Inflammatory macrophage treated with lipopolysaccharide for 1 hour (primary cell): ENCODE measurements at places on chromosomes 7 and 10.
A peak's percentile ranks its signal among the peaks of the same experiment; 100 is the strongest.

- DNase-seq: peak; percentile 76
Observed at GRCh38 chr7:38374507-38374906, 101.1 kb upstream of the TARP start.

GRCh38 chr10:85614981-85615380 lies 751.6 kb downstream of the GRID1 start:
- no peak for DNase-seq

DNA sequence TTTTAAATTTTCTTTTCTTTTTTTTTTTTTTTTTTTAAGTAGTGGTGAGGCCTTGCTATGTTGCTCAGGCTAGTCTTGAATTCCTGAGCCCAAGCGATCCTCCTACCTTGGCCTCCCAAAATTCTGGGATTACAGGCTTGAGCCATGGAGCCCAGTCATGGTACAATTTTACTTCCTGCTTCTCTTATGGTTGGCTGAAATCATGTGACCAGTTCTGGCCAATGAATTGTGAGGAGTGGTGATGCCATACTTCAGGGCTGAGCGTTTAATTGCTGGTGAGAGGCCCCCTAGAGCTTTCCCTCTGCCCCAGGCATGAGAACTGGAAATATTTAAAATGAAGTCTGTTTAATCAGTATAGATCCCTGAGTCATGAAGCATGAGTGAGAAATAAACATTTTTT lies 22.2 kb upstream of the BAIAP2L1 start:
- DNase-seq: peak; percentile 21

DNA sequence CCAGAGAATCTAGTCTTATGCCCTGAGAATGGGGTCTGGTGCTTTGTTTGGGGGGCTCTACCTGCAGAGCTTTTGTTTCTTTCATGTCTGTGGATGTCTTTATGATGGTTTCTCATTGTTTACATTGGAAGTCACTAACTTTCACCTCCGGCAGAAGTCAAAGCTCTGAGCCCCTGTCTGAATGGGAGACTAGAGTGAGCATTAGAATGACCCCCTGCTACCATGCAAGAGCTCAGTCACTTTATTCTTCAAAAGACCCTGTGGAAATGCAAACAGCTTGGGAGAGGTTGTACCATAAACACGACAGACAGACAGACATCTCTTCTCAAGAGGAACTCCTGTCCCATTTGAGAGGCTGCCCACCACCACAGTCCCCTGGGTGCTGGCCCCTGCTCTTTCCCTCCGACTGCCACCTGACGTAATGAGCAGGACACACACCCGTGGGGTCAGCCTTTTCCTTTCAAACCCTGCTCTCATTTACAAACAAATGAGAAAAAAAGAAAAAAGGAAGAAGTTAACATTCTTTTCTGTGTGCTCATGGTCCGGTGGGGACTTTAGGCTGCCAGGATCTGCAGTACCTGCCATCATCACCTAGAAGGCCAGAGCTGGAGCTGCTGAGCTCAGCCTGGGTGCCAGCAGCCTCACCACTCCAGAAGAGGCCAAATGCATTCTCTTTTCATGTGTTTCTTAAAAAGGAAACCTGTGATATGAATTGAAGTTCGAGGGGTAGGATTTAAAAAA lies 91.6 kb downstream of the FZD1 start:
- DNase-seq: no peak

DNA sequence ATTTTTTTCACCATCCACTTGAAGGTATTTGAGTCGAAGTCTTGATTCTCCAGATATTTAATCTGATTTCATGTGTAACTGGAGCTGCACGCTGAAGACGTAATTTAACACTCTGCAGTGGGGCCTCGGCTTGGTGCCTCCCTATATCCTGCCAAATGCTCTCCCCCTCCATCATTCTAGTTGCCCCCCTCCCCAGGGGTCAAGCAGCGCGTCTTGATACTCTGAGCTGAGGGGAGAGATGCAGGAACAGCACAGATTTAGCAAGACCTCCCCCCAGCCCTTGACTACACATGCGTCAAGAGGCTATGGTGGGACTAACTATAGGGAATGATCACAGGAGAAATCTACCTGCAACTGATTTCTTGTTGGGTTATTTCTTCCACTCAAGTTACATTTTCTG lies 85.8 kb downstream of the PRPF18 start:
- no peak for DNase-seq

- no peak for DNase-seq
Observed at GRCh38 chr7:45874408-45875131, 1.7 kb upstream of the CCDC201 start.

- DNase-seq: no peak
Observed at GRCh38 chr10:1573334-1573969, 163.9 kb downstream of the ADARB2 start.

- DNase-seq: no peak
Observed at GRCh38 chr7:122306320-122307227, 2.0 kb upstream of the FEZF1 start.

DNA sequence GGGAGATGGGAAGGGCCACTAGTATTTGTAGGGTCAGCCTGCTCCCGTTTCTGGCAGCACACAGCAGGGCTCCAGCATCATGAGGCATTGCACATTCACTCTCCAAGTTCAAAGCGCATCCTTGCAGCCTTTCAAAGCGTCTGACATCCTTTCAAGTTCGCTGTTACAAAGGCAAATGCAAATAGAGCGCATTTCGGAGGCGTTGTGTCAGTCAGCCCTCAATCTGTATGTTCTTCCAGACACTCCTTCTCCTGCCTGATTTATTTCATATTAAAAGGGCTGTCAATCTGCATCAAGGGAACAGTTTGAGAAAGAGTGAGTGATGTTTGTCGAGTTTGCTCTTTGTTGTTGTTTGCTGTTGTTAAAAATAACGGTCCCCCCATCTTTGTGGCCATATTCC lies 188.5 kb downstream of the SNX10 start:
- no peak for DNase-seq

DNA sequence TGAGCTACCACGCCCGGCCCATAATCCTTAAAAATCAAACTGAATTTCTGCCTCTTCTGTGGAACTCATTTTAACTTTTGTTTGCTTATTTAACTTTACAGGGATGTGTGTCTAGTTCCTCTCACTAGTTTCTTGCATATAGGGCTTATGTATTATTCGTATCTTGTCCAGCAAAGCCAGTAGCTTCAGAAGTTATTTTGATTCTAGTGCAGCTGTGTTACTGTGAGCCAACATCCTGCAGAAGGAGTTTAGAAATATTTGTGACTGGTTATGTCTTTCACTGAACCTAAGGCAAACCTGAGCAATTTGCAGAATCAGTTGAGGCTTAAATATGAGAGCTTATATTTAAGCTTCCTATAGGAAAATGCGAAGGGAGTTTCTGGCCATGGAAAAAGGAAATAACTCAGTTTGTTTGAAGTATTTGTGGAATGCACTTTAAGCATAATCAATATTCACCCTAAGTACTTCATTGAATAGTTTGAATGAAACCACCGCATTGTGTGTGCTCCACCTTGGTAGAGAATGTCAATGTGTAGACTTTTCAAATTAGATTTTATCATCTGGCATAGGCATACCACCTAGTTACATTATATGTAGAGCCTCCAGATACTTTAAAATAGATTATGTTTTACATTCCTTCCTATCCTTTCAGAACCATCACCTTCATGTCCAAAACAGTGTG lies 90.8 kb downstream of the MCU start:
- DNase-seq: no peak

GRCh38 chr7:30148951-30149459 lies 14.2 kb downstream of the MTURN start:
- peak; percentile 23 for DNase-seq

DNA sequence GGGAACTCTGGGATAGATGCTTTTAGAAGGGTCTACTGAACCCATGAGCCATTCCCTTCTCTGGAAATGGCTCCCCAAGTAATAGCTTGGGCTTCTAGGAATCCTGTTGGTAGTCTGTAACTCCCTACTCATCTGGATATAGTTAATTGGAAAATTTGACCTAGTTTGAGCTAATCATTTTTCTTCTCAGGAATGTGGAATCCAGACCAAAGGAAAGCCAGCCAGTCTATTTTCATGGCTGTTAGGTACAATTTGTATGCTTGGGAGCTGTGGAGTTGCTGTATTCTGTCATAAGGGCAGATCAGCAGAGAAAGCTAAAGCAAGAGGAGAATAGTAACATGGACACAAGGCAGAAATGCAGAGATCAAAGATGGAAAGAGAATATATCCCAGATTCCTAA lies 71.6 kb upstream of the C1GALT1 start:
- no peak for DNase-seq

DNA sequence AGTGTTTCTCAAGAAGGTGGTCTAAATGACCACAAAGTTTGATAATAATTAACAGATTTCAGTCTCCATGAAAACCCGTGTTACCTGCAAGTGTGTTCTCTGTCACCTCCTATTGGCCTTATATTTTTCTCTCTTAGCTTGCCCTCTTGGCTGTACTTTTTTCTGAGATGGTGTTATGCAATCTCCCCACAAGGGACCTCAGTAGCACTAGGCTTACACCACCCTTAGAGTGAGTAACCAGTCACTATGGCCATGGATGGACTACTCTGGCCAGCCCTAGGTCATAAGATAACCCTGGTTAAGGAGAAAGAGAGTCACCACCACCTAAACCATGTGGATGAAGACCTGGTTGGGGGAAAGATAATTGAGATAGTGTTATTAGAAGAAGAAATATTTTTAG lies 76.8 kb downstream of the NPSR1 start:
- DNase-seq: no peak

- no peak for DNase-seq
Observed at GRCh38 chr10:130933008-130933390, 378.5 kb downstream of the TCERG1L start.

DNA sequence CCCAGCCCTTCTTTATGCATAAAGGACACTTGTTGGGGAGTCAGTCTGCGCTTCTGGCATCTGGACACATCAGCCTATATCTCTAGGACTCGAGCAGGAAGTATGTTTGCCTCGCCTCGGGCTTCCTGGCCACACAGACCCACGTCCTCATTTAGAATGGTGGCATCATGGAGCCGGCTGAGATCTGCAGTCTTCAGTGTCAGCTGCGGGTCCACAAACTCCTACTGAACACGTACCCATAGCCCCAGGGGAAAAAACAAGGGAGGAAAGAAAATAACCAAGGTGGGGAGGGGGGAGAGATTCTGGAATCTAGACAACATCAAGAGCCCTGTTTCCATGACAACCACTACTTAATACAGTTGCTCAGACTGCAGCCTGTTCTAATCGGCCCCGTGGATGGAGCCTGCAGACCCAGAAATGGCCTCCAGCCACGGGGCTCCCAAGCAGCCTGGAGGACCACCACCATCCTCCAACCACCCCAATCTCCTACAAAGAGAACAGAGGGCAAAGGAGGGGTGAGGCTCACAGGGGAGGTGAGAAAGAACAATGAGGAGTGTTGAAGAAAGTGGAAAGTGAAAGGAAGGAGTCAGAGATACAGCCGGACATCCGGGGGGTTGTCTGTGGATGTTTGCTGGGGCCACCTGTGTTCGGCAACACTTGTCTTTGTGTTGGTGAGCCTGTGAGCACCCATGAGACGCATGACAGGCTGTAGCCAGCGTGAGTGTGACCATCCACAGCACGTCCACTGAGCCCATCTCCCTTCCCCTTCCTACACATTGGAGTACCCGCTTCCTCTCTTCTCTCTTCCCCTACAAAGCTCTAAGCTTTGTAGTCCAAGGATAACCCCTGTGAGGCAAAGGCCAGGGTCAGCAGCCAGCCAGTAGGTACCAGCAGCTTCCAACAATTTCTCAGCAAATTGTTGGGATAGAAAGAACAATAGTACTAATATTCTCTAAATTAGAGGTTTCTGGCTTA lies 141.0 kb downstream of the PLXNA4 start:
- no peak for DNase-seq

GRCh38 chr7:114941692-114942091 lies 19.8 kb downstream of the MDFIC start:
- no peak for DNase-seq

DNA sequence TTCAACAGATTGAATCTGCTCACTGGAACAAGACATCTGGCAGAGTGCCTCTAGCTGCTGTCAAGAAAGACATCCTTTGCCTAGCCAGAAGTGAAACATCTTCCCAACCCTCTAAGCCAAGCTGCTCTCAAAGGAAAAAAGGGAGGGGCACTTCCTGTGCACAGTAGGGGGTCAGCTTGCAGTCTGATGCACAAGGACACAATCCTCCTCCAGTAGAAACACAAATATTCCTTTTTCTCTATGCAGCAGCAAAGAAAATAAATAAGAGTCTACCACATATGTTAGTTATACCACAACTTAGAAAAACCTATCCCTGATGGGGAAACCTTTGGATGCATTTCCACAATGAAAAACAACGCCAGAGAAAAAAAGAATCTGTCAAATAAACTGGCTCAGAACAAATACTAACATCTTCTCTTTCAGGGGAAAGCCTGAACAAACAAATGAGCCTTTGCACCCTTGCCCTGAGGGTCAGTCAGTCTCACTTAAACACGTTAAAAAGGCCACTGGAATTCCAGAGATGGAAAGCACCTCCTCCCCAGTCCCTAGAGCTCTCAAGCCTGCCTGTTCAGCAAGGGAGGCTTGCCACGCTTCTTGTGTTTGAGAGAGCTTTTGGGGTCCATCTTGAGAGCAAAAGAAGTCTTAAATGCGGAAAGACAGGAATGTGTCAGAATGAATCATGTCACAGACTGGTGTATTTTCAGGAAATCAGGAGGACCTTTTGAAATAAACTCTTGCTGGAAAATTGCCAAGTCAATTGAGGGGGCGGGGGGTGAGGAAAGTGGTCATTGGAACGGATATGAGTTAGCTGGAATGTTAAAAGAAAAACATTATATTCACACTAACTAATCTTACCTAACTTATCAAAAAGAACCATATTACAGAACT lies 7.5 kb downstream of the LAMB1 start:
- DNase-seq: no peak

GRCh38 chr7:120714945-120715344 lies 143.0 kb downstream of the TSPAN12 start:
- DNase-seq: no peak

GRCh38 chr10:13347043-13347499 lies 1.0 kb downstream of the SEPHS1 start:
- peak; percentile 14 for DNase-seq

- DNase-seq: no peak
Observed at GRCh38 chr7:150738591-150739001, 1.4 kb downstream of the GIMAP5 start.

GRCh38 chr7:111516612-111517011 lies 45.7 kb downstream of the IMMP2L start:
- DNase-seq: no peak

DNA sequence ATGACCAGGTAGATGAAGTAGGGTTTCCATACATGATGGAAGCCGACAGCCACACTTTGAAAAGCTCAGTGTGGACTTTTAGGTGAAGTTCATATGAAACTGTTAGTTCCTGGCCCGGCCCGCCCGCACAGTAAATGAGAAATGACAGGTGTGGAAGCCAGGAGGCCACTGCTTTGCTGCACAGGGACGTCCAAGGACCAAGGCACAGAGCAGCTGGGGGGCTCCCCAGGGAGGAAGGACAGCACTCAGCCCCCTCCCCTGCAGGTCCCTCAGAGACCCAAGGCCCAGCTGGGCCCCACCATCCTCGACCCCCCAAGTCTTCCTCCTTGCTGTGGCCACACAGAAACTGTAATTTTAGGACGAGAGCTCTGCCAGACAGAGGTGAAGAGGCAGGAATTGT lies 219.2 kb downstream of the PTPRN2 start:
- no peak for DNase-seq

DNA sequence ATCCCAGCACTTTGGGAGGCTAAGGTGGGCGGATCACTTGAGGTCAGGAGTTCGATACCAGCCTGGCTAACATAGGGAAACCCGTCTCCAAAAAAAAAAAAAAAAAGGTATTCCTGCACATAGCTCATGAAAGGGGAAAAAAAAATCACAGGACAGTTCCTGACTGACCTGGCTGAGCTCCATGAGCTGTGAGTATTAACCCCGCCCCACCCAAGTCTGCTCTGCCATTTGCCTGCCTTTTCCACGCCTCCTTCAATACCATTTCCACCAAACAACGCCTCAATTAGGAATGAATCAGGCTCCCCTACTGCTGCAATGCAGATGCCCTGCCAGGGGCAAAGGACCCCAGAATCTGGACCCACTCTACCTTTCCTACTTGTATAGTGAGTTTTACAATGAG lies 55.0 kb downstream of the PDIA4 start:
- no peak for DNase-seq
